ENCODE measurements at places on chromosomes 6 and 20.

DNA sequence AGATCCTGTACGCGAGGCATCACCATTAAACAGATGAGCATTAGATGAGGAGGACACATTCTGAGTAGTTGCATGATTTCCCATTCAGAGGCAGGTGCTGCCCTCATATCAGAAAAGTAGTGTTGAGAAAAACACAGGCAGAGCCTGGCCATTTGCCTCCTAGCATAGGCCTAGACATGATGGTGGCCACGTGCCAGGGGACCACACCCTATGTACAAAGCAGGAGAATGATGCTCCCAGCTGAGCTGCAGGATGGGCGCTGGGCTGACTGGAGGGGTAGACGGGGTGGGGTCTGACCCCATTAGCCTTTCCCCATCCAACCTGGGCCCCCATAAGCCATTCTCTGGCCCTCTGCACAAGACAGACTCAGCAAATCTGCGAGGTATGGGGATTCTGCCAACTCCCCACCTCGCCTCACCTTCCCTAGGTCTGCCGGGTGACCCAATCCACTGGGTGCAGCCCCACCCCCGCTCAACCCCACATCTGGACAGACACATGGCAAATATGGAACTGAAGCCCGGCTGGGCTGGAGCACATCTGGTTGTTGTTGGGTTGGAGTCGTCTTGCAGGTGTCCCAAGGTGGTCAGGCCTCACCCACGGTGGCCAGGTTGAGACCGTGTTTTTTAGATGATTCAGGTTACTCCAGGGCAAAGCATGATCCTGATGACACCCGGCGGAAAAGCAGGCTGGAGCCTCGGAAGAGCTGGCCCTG lies 13.9 kb downstream of the PI16 start:
- no peak for DNase-seq

- DNase-seq: no peak
These were observed 184.9 kb downstream of the GPX5 start for GRCh38 chr6:28710466-28711191.

- DNase-seq: no peak
These were observed 67.9 kb upstream of the RNF24 start for GRCh38 chr20:4083098-4083865.

- no peak for DNase-seq
These were observed 5.7 kb downstream of the TUBB2A start for GRCh38 chr6:3151691-3152090.

DNA sequence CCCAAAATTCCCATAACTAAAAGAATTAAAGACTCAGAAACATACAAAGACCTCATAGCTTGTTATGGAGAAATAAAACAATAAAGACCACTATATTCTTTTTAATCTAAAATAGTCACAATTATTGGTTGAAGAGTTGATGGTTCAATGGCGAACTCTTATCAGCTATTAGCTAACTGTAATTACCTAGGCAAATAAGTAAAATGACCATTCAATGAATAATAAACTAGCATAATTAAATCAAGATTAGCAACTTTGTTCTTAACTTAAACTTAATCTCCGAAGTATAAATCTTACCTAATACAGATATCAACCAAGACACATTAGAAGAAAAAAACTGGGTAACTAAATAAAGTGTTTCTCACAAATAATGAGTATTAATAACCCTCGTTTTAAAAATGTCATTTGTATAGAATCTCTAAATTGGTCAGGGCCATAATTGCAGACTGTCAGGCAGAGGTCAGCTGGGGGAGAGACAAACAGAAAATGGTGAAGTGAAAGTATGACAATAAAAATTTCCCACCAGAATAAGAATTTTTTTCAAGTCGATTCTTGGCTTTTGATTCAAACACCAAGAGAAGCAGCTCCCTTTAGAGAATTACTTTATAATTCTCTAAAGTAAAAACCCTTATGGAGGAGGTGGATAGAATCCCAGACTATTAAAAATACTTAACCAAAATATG lies 1.7 kb downstream of the FKBP5 start:
- no peak for DNase-seq

DNA sequence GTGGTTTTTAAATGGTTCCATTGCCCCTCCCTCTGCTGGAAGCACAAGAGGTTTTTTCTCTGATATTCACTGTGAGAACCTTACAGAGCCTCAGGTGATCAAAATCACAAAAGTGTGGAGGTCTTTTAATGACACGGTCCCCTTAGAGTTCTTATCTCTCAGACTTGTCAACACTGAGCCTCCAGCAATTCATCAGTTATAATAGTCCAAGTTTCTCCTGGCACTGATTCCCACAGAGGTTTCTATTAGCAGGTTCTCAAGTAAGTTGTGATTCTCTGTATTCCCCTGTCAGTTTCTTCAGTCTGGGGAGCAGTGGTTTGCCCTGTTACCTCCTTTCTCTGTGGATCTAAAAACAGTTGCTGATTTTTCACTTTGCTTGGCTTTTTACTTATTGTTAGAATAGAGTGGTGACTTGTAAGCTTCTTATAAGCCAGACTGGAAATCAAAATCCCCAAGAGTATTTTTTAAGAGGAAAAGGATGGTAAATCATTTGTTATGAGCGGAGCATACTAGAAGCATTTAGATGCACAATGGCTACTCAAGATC lies 157.4 kb upstream of the BMP5 start:
- no peak for DNase-seq

GRCh38 chr6:130697271-130697994 lies 129.8 kb upstream of the SMLR1 start:
- DNase-seq: no peak

GRCh38 chr20:57708694-57709673 lies 831 bp downstream of the PMEPA1 start:
- no peak for DNase-seq

GRCh38 chr6:164928057-164928727 lies 381.2 kb downstream of the C6orf118 start:
- no peak for DNase-seq

GRCh38 chr20:16472045-16472872 lies 101.0 kb downstream of the KIF16B start:
- no peak for DNase-seq

GRCh38 chr6:36893976-36894932 lies 8.5 kb downstream of the C6orf89 start:
- DNase-seq: no peak

DNA sequence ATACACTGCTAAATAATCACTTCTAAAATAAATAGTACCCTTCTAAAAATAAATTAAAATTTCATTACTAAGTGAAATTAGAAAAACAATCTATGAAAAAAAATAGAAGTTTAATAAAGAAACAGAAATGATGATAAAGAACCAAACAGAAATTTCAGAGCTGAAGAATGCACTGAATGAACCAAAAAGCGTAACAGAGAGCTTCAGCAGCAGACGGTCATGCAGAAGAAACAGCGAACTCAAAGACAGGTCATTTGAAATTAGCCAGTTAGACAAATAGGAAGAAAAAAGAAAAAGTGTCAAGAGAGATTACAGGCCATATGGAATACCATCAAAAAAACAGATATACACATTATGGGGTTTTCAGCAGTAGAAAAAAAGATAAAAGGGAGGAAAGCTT lies 706.7 kb downstream of the TBC1D32 start:
- no peak for DNase-seq

DNA sequence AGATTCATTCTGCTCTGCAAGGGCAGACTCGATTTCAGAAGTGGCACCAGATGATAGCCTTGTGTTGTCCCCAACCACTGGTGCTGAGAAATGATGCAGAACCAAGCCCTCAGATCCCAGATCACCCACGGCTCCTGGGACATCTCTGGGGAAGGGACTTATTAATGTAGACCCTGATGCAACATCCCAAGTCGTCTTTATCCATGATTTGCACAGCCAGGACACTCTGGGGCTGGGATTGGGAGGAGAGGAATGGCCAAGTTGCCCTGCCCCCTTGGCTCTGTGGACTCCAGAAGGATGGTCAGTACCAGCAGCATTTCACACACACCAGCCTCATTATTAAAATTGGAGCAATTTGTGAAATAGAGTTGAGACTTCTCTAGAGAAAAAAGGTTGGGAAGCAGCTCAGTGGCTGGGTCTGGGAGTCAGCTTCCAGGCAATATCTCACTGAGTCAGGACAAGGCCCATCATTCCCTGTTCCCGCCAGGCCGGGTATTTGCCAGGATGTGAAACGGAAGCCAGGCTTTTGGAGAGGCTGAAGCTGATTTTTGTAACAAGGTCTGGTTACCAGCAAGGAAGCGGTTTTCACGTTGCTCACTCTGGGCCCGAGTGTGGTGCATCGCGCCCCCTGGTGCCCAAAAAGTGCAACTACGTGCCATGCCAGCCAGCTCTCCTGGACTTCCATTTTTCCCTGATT lies 67.4 kb downstream of the ZBTB2 start:
- peak; percentile 71 for DNase-seq

GRCh38 chr6:105591053-105591452 lies 188.2 kb upstream of the PREP start:
- no peak for DNase-seq

DNA sequence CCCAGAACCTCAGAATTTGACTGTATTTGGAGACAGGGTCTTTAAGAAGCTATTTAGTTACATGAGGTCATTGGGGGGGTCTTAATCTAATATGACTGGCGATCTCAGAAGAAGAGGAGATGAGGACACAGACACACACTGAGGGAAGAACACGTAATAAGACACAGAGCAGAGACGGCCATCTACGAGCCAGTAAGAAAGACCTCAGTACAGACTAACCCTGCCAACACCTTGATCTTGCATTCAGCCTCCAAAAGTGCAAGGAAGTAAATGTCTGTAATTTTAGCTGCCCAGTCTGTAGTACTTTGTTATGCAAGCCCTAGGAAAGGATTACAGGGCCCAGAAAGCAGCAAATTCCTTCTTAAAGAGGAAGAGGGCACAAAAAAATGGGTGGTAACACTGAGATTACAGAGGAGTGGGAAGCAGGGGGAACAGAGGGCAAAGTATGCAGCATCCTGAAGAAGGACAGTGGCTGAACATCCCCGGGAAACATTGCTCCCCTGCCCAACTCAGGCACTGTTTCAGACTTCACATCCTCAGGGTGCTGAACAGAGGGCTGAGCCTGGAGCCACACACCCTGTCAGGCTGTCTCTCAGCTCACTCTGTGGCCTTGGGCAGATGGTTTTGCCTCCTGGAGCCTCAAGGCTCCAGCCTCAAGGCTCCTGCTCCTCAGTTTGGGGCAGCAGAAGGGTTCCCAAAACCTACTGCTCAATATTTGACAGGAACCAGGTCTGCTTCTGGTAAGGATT lies 27.9 kb upstream of the SIRPG start:
- no peak for DNase-seq

DNA sequence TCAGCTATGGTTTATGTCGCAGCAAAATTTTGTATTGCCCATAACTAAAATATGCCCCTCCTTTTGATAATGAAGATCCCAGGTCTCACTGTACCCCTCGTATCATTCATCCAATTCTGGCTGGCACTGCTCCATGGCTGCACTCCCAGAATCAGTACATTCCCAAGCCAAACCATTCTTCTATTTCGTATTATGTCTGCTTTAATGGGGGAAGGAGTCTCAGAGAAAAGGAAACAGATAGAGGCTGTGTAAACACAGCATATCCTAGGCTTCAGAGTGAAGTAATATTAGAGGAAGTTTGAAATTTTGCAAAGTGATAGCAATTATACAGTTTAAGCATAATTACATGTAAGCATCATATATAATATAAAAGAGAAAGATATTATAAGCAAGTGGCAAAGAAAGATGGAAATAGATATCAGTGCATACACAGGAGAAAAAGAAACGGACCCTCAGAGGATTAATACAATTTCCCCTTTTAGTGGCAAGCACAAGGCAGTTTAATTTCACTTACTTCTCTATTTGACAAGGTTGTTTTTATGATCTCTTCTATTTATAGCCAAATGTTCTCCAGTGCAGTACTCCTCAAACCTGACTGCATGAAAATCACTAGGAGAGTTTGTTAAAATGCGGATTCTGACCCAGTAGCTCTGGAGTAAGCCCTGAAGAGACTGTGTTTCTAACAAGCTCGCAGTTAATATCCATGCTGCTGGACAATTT lies 56.5 kb upstream of the TENT5A start:
- no peak for DNase-seq

DNA sequence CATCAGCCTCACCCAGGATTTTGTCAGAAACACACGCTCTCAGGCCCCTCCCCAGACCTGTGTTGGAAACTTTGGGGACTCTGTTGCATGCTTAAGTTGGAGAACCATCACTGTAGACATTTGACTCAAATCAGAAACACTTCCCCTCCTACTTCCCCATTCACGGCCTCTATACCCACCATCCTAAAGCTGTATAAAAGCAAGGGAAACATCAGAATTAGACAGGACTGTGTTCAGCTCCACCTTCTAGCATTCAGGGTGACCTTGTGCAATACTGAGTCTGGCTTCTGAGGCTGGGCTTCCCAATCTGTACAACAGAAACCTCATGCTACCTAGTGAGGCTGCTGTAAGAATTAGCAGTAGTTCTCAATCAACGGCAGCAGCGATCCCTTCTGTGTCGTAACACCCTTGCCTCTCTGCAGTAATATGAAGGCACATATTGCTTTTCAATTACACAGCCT lies 252.3 kb downstream of the LY86 start:
- DNase-seq: no peak

DNA sequence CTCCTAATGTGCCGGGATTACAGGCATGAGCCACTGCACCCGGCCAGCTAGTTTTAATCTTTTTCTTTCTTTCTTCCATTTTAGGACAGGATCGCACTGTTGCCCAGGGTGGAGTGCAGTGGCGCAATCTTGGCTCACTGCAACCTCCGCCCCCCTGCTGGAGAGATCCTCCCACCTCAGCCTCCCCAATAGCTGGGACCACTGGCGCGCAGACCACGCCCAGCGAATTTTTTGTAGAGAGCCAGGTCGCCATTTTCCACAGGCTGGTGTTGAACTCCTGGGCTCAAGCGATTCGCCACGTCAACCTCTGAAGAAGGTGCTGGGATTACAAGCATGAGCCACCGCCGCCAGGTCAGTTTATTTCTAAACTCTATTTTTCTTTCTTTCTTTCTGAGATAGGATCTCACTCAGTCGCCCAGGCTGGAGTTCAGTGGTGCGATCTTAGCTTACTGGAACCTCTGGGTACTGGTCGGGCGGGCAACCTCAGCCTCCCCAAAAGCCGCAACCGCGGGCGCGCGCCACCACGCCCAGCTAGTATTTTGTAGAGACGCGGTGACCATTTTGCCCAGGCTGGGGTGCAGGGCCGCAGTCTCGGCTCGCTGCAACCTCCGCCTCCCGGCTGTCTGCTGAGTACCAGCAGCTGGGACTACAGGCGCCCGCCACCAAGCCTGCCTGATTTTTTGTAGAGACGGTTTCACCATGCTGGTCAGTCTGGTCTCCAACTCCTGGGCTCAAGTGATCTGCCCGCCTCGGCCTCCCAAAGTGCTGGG lies 20.0 kb upstream of the LIN28B start:
- no peak for DNase-seq

DNA sequence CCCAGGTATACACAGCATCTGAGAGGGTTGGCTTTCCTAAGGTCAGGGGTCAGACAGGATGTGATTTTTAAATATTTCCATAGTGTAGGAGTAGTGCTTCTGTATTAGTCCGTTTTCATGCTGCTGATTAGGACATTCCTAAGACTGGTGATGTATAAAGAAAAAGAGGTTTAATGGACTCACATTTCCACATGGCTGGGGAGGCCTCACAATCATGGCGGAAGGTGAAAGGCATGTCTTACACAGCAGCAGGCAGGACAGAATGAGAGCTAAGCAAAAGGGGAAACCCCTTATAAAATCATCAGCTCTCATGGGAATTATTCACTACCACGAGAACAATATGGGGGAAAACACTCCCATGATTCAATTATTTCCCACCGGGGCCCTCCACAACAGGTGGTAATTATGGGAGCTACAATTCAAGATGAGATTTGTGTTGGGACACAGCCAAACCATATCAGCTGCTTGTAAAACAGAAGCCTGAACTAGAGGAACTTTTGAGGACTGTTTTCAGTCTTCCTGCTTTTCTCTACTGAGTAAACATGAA lies 91.0 kb upstream of the MEI4 start:
- no peak for DNase-seq

- no peak for DNase-seq
These were observed 247.6 kb downstream of the MYLK4 start for GRCh38 chr6:2502998-2503674.
